A549 treated with CpdA at 1 μM for 4 hours (cell line): ENCODE measurements at places on chromosomes 1 and 21. TPM values are rescaled to one million over a fixed set of nuclear protein-coding genes. Genes with fewer than 3 reads are reported as not detected.

The CD5L gene
- not detected in 5 replicates for total RNA-seq

The METTL13 gene
- 43.4 to 51.1 TPM (median 50.1 TPM) in 5 replicates for total RNA-seq

The DCDC2B gene
- total RNA-seq, result not detected in 5 replicates

The RNU1-3 gene
- not detected in 5 replicates for total RNA-seq

The CFAP45 gene
- 0.51 to 0.99 TPM (median 0.64 TPM) in 5 replicates for total RNA-seq

The IL12RB2 gene
- not detected in 5 replicates for total RNA-seq

The LCE1D gene
- not detected in 5 replicates for total RNA-seq

The UBE2U gene
- total RNA-seq, result not detected in 5 replicates

The CR1 gene
- not detected in 5 replicates for total RNA-seq

The ELF3 gene
- total RNA-seq, result 234 to 285 TPM (median 265 TPM) in 5 replicates

The TSPEAR gene
- 0.04 TPM in 1 of 5 replicates, not detected in the others for total RNA-seq

The SLAMF7 gene
- total RNA-seq, result 1.8 to 4.2 TPM (median 2.6 TPM) in 5 replicates

The C1QTNF12 gene
- 0.69 to 1.9 TPM (median 1.4 TPM) in 5 replicates for total RNA-seq

The KLHDC8A gene
- 0.22 to 0.79 TPM (median 0.59 TPM) in 5 replicates for total RNA-seq

The HSD3B2 gene
- not detected in 5 replicates for total RNA-seq

The OR10J1 gene
- not detected in 5 replicates for total RNA-seq

The CLCC1 gene
- total RNA-seq, result 16.3 to 17.5 TPM (median 17.3 TPM) in 5 replicates

The AMPD1 gene
- not detected in 5 replicates for total RNA-seq

The CLCA2 gene
- not detected in 5 replicates for total RNA-seq

The INKA2 gene
- total RNA-seq, result 1.7 to 2.6 TPM (median 1.8 TPM) in 5 replicates

The RUNX3 gene
- total RNA-seq, result 5.5 to 7.3 TPM (median 6.2 TPM) in 5 replicates

The ZNF593 gene
- 48.2 to 75.7 TPM (median 67.5 TPM) in 5 replicates for total RNA-seq

The KCNJ9 gene
- 0.06 TPM in 1 of 5 replicates, not detected in the others for total RNA-seq

The ZNF669 gene
- 3.2 to 4.2 TPM (median 3.9 TPM) in 5 replicates for total RNA-seq

The KRTAP10-6 gene
- total RNA-seq, result not detected in 5 replicates

The AQP10 gene
- total RNA-seq, result not detected in 5 replicates

The GJA9 gene
- total RNA-seq, result 0.06 TPM in 1 of 5 replicates, not detected in the others

The ABCA4 gene
- total RNA-seq, result 0.07 to 0.27 TPM (median 0.13 TPM) in 3 of 5 replicates, not detected in the others

The MPZ gene
- total RNA-seq, result 0.15 to 0.32 TPM (median 0.21 TPM) in 5 replicates

The FALEC gene
- 0.18 to 0.39 TPM in 2 of 5 replicates, not detected in the others for total RNA-seq

The CD1E gene
- not detected in 5 replicates for total RNA-seq

The KRTAP10-3 gene
- total RNA-seq, result not detected in 5 replicates

The EPHA8 gene
- total RNA-seq, result 0.01 to 0.03 TPM in 2 of 5 replicates, not detected in the others

The AVPR1B gene
- total RNA-seq, result not detected in 5 replicates

The IGSF21 gene
- total RNA-seq, result 0.20 TPM in 1 of 5 replicates, not detected in the others

The S100A2 gene
- 20.0 to 26.2 TPM (median 24.5 TPM) in 5 replicates for total RNA-seq

The CXADR gene
- total RNA-seq, result 6.3 to 9.2 TPM (median 8.6 TPM) in 5 replicates

The ANKRD65 gene
- 0.08 to 0.10 TPM (median 0.09 TPM) in 3 of 5 replicates, not detected in the others for total RNA-seq

The KRTAP21-2 gene
- total RNA-seq, result not detected in 5 replicates

The SLC25A34 gene
- 0.20 to 0.45 TPM (median 0.35 TPM) in 5 replicates for total RNA-seq

The LRRC8B gene
- 4.0 to 6.0 TPM (median 5.4 TPM) in 5 replicates for total RNA-seq

The OPRD1 gene
- 0.02 to 0.06 TPM (median 0.04 TPM) in 4 of 5 replicates, not detected in the other for total RNA-seq

The MTHFR gene
- total RNA-seq, result 3.8 to 4.9 TPM (median 4.5 TPM) in 5 replicates

The EXTL2 gene
- 7.2 to 9.0 TPM (median 8.5 TPM) in 5 replicates for total RNA-seq

The KCND3 gene
- total RNA-seq, result 0.04 to 0.06 TPM in 2 of 5 replicates, not detected in the others

The TFF2 gene
- 0.10 TPM in 1 of 5 replicates, not detected in the others for total RNA-seq

The CYP4Z1 gene
- total RNA-seq, result not detected in 5 replicates

The GNAT2 gene
- total RNA-seq, result 0.06 to 0.54 TPM in 2 of 5 replicates, not detected in the others

The KPRP gene
- not detected in 5 replicates for total RNA-seq

The CELA2B gene
- total RNA-seq, result not detected in 5 replicates

The METTL18 gene
- 5.0 to 8.4 TPM (median 6.8 TPM) in 5 replicates for total RNA-seq

The TMEM79 gene
- 5.5 to 10.5 TPM (median 8.5 TPM) in 5 replicates for total RNA-seq

The TTLL7 gene
- total RNA-seq, result 1.6 to 2.9 TPM (median 2.3 TPM) in 5 replicates

The HES5 gene
- total RNA-seq, result not detected in 5 replicates

The FAM72B gene
- 6.3 to 8.8 TPM (median 6.8 TPM) in 5 replicates for total RNA-seq

The ZNF697 gene
- total RNA-seq, result 1.6 to 2.1 TPM (median 1.8 TPM) in 5 replicates

The ANGPTL3 gene
- total RNA-seq, result not detected in 5 replicates

The PRRX1 gene
- 0.03 TPM in 2 of 5 replicates, not detected in the others for total RNA-seq
